ENCODE measurements at places on chromosomes 1 and 21.
A peak's percentile ranks its signal among the peaks of the same experiment; 100 is the strongest.

GRCh38 chr1:168220470-168220871 lies 5.3 kb upstream of the SFT2D2 start:
- DNase-seq: no peak

DNA sequence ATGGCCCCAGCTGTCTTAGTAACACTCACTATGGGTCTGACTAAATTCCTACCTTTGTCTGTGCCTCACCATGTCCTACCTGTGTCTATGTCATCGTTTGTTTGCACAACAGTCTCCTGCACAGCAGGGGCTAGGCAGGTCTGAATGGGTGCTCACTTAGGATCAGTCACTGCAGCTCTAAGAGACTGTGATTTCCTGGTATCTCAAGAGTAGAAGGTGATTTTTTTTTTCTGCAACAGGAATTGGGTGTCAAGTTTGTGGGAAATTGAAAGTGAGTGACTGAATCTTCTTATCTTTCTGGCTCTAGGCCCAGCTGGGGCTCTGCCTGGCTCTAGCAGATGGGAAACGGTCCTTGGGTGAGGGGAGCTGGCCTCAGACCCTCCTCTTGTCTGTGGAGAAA lies 46.4 kb upstream of the TRABD2B start:
- no peak for DNase-seq

- DNase-seq: peak; percentile 66
Observed at GRCh38 chr1:27332536-27333281, 9.1 kb upstream of the SYTL1 start.

DNA sequence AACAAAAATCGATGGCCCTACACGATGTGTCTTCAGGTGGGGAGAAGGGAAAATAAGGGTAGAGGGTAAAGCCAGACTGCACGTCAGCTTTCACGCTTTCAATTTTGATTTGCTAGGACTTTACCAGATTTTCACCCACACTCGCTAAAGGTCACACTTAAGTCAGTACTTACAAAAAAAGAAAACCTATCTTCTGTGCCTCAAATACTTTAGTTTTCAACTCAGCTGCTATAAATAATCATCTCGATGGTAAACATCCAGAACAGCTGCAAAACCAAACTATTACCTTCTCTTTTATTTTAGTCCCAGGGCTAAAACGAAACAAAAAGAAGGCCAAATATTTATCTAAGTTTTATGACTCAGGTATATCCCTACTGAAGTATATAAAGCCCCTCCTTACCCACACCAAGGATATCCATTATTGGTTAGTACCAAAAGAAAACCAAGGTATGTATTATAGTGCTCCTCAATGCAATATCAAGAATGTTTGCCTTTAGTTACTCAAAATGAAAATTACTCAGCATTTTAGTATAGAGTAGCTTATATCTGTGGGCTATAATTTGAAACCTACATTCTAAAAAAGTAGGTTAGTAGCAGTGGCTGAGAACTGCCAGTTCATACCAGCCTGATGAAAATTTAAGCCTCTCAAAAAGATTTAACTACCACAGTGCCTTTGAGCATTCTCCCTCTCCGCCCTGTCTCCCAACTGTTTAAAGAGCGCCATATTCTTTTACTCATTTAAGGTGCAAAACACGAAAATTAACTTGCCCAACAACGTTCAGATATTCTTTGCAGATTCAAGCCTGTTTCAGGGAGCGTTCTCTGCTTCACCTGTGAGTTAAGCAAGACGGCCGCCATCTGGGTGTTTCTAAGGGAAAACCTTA lies 1.5 kb downstream of the CSDE1 start:
- no peak for DNase-seq

DNA sequence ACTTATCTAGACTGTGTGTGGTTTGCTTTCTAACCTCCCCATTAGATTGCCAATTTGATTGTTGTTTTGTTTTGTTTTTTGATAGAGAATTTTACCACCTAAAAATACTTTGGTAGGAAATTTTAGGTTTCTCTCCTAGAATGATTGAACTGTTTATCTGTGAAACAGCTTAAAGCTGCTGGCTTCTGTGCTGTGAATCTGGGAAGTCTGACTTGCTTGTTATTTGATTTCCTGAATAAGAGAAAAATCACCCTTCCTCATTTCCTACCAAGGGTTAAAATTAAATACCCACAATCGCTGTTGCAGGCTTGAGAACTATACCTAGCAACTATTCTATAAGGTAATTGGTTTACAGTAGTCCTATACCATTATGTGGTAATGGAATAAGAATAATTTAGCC lies 198.9 kb upstream of the CACYBP start:
- DNase-seq: no peak

- DNase-seq: no peak
Observed at GRCh38 chr1:31701091-31701736, 2.6 kb downstream of the COL16A1 start.

GRCh38 chr1:19639999-19640362 lies 4.1 kb upstream of the NBL1 start:
- no peak for DNase-seq

DNA sequence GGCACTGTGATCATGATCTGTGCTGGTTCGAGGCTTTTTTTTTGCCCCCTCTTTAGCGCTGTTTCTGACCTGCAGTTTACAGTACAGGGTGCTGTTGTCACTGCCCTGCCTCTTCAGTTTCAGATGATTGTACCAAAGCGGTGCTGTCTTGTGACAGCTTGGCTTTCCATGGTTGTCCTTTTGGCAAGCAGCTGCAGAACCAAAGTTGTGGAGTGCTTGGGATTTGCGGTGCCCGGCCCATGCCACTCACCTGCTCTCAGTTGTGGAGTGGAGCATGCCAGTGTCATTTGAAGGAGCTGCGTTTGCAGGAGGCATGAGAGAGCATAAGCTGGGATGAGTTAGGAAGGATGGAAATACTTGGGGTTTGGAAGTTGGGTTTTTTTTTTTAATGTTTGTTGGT lies 48.4 kb downstream of the DOP1B start:
- DNase-seq: no peak

DNA sequence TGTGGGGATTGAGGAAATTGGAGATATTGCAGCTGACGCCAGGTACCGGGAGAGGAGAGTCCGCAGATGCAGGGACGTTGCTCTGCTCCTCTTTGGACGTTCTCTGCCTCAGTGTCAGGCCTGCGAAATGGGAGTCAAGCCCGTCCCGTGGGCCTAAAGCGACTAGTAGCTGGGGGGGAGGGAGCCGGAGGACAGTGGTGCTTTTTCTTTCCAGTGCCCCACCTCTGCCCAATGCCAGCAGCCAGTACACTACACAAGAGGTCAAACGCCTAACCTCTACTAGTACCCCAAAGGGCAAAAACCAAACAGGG lies 413.6 kb upstream of the ESRRG start:
- no peak for DNase-seq

DNA sequence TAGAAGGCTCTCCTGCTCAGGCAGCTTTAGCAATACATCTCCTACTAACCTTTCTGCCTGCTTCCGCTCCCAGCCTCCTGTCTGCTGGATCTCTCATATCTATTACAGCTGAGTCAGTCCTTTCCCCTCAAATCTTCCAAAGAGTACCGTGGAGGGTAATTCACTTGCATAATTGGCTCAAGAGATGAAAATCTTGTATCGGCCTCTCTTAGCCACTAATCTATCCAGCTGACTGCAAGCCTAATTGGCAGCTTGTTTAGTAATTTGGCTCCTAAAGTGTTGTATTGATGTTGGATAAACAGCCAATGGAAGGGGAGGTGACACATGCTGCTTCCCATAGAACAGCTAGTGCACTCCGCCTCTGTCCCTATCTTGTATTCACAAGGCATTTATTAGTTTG lies 195.7 kb downstream of the GPATCH2 start:
- peak; percentile 56 for DNase-seq

GRCh38 chr1:70429757-70430156 lies 18.7 kb downstream of the CTH start:
- DNase-seq: no peak

- no peak for DNase-seq
Observed at GRCh38 chr1:31811605-31812004, 4.2 kb downstream of the SPOCD1 start.

- no peak for DNase-seq
Observed at GRCh38 chr21:41622831-41623548, 115.0 kb upstream of the TMPRSS2 start.

DNA sequence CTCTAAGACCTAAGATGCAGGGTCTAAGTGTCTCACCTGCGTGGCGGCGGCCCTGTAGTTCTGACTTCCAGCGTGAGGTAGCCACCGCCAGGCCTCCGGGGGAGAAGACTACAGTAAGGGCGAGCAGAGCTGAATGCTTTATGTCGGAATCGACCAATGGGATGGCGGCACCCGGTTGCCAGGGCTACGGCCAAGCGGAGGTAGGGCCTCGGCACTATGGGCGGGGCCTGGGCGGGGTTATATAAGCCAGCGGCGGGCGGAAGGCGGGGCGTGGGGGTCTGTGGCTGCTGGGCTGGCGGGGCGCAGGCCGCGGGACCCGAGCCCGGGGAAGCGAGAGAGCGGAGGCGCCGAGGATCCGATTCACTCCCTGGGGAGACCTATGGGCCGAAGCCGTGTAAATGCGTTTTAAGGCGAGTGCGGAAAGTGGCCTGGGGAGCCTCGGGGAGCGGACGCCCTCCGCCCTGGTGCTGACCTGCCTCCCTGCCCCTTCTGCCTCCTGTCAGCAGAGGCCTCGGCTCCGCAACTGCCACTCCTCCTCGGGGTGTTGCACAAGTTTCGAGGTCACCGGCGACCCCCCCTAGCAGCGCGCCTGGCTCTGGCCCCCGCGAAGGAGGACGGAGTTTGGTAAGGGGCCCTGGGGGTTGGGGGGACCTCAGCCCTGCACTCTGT lies at the start of gene AZIN2:
TSS of gene AZIN2 (plus strand) at position 269 of the 669 bp plus-strand sequence. CDS start 1,097 bp downstream, outside the sequence.
- peak; percentile 97 for DNase-seq

GRCh38 chr1:162672622-162673260 lies 40.5 kb downstream of the DDR2 start:
- DNase-seq: no peak
